ENCODE measurements at places on chromosomes 2 and 18. TPM values are rescaled to one million over a fixed set of nuclear protein-coding genes. Genes with fewer than 3 reads are reported as not detected.

DYNC2LI1 gene
- polyA plus RNA-seq = 92.0 TPM

- DNase-seq = no peak
Measured at GRCh38 chr2:220506466-220506865, 879.0 kb downstream of the SLC4A3 start.

EVX2 gene
- polyA plus RNA-seq = not detected

GRCh38 chr2:68216454-68217310, 35.6 kb downstream of the PPP3R1 start:
- no peak for DNase-seq

GRCh38 chr18:46320928-46321711, 216.9 kb downstream of the HAUS1 start:
- DNase-seq = no peak

GRCh38 chr2:217928324-217929181, 74.2 kb downstream of the TNS1 start:
- peak; percentile 61 for DNase-seq

FBXO48 gene
- polyA plus RNA-seq = 3.0 TPM

GRCh38 chr2:24045511-24046508, 1.4 kb downstream of the WDCP start:
- DNase-seq = no peak

DNA sequence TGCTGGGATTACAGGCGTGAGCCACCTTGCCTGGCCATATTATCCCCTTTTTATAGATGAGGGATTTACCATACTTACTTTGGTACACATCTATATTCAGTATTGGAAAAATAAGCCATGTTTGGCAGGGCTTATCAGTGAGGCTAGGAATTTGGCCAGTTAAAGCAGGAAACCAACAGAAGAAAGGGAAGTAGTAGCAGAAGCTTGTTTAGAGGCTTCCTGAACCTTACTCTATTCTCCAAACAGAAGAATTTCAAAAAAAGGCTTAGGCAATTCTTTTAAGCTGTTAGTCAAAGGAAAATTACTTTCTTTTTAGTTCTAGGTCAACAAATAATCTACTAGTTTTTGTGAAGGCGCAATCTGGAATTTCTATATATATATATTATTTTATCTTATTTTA, 3.2 kb upstream of the GLS start:
- no peak for DNase-seq

DNA sequence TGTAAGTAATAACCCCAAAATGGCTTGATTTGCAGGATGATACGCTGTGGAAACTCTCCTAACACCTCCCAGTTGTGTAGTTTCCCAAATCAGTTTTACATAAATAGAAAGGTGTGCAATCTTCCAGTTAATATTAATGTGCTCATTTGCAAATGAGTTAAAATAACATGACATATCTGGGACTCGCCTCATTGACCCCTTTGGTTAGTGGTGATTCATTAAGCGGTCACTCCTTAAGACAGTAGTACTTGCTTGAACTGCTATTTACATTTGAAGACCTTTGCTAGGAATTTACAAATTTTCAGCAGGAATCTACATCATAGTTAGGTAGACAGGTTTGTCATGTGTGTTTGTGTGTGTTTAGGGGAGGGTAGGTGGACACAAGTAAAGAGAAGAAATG, 1367.7 kb upstream of the CELF4 start:
- no peak for DNase-seq

DPP10 gene
- polyA plus RNA-seq = 4.5 TPM

- no peak for DNase-seq
Measured at GRCh38 chr2:209367075-209367747, 56.6 kb upstream of the MAP2 start.

MOGAT1 gene
- not detected for polyA plus RNA-seq

- DNase-seq = no peak
Measured at GRCh38 chr2:126849054-126849453, 49.6 kb upstream of the TEX51 start.

- DNase-seq = no peak
Measured at GRCh38 chr2:217920879-217921603, 81.8 kb downstream of the TNS1 start.

DNA sequence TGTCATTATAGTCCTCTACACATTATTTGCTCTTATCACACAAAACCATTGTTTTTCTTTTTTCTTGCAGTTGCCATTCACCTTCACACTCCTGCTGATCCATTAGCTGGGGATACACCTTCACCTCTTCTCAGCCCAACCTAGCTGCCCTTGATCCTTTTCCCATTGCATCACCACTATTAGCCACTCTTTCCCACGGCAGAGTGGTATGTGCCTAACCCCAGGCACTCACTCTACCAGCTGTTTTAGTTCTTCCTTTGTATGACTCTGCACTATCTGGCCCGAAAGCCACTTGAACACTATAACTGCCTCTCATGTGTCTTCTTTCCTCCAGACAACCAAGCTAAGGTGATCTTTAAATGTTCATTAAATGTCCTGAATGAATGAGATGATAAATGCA, 145.4 kb upstream of the PIK3C3 start:
- no peak for DNase-seq

UGT1A4 gene
- polyA plus RNA-seq = not detected

SLC39A10 gene
- 50.3 TPM for polyA plus RNA-seq

- no peak for DNase-seq
Measured at GRCh38 chr2:196233021-196233804, 61.8 kb upstream of the STK17B start.

SUPT7L gene
- 62.5 TPM for polyA plus RNA-seq

Measured in left lung (tissue), 14 donors.